ENCODE measurements at places on chromosomes 12 and 14.

DNA sequence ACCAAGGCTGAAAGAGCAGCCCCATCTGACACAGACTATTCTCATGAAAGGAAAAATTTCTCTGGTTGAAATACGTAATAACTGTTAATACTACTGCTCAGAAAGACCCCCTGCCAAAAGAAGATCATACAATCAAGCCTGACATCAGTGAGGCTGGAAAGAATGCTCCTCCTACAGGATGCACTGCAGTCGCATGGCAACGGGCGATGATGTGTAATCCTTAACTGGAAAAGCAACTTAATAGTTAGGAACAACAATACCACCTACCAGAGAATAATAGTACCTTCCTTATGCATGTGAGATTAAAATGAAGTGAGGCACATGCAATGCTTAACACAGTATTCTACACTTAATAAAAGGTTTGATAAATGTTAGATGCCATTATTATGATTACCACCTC is 1.2 kb upstream of the GOLGA5 start:
- no peak for DNase-seq

- no peak for DNase-seq
Observed at GRCh38 chr14:54102051-54102456, 145.4 kb upstream of the BMP4 start.

GRCh38 chr12:8088574-8088973 is 6.5 kb downstream of the NECAP1 start:
- no peak for DNase-seq

GRCh38 chr12:27220055-27220987 is 23.8 kb upstream of the STK38L start:
- no peak for DNase-seq

- no peak for DNase-seq
Observed at GRCh38 chr14:56276108-56276507, 157.9 kb downstream of the PELI2 start.

GRCh38 chr12:67757651-67758050 is 109.1 kb downstream of the DYRK2 start:
- no peak for DNase-seq

DNA sequence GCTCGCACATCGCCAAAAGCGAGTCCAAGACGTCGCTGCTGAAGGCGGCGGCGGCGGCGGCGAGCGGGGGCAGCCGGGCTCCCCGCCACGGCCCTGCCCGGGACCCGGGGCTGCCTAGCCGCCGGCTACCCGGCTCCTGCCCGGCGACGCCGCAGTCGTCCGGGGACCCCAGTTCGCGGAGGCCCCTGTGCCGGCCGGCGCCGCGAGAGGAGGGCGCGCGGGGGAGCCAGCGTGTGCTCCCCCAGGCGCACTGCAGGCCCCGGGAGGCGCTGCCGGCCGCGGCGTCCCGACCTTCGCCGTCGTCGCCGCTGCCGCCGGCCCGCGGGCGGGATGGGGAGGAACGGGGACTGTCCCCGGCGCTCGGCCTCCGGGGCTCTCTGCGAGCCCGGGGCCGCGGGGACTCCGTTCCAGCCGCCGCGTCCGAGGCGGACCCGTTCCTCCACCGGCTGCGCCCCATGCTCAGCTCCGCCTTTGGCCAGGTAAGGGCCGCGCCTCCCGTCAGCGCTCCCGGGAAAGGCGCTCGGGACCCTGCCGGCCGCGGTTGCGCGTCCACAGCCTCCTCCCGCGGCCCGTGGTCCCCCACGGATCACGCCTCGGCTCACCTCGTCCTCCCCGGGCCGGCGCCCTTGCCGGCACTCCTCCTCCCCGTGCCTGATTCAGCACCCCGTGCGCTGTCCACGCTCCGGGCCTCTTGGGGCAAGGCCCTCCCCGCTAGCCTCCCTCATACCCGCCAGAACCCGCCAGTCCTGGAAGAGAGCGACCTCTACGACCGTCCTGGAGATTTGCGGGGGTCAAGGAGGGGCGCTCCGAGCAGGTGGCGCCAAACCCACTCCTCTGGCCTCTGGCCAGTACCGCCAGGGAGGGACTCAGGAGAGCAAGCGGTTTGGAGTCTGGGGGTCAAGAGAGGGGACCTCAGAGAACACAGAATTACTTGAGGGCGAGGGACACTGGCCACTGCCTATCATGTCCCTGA is 721 bp downstream of the CABP1 start:
- peak; percentile 71 for DNase-seq

DNA sequence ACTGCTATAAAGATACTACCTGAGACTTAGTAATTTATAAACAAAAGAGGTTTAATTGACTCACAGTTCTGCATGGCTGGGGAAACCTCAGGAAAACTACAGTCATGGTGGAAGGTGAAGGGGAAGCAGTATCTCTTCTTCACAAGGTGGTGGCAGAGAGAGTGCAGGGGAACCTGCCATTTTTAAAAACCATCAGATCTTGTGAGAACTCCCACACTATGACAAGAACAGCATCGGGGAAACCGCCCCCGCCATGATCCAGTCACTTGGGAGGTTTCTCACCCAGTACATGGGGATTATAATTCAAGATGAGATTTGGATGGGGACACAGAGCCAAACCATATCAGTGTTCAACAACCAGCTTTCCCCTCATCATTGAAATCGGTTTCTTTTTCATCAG is 49.9 kb downstream of the AEBP2 start:
- no peak for DNase-seq

DNA sequence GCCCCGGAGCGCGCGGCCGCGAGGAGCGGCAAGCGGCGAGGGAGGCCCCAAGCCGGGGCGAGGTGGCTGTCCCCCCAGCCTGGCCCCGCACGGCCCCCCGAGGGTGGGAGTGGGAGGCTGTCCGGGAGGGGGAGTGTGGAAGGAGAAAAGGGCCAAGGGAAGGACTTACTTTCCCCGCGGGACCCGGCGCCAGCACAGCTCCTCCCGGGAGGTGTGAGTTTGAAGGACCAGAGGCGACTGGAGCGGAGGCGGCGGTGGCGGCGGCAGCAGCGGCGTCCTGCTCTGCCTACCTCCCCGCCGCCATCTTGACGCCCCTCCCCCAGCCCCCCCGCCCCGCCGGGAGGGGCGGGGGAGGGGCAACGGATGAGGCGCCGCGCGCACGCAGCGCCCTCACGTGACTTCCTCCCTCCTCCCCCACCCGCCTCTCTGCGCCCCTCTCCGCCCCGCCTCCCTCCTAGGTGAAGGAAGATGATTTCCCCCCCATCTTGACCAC is at the start of gene SBNO1:
TSS of gene SBNO1 (minus strand) at position 316 of the 493 bp plus-strand sequence. CDS start 14,406 bp downstream, outside the sequence.
- DNase-seq, result peak; percentile 96

- no peak for DNase-seq
Observed at GRCh38 chr14:49092345-49092744, 493.8 kb downstream of the RPS29 start.

DNA sequence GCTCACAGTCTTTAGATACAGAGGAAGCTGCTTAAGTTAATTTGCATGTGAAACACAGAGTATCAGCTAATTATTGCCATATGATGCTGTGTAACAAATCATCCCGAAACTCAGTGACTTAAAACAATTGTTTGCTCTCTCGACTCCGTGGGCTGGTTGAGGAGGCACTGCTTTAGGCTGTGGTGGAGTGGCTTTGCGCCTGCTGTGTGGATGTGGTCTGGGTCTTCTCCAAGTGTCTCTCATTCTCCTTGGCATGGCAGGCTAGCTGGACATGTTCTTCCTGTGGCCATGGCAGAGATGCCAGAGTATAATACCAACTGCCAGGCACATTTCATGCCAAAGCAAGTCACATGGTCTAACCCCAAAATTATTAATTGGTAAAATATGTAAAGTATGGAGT is 40.9 kb downstream of the PELI2 start:
- DNase-seq, result no peak

GRCh38 chr12:77007476-77007875 is 57.9 kb downstream of the E2F7 start:
- no peak for DNase-seq

DNA sequence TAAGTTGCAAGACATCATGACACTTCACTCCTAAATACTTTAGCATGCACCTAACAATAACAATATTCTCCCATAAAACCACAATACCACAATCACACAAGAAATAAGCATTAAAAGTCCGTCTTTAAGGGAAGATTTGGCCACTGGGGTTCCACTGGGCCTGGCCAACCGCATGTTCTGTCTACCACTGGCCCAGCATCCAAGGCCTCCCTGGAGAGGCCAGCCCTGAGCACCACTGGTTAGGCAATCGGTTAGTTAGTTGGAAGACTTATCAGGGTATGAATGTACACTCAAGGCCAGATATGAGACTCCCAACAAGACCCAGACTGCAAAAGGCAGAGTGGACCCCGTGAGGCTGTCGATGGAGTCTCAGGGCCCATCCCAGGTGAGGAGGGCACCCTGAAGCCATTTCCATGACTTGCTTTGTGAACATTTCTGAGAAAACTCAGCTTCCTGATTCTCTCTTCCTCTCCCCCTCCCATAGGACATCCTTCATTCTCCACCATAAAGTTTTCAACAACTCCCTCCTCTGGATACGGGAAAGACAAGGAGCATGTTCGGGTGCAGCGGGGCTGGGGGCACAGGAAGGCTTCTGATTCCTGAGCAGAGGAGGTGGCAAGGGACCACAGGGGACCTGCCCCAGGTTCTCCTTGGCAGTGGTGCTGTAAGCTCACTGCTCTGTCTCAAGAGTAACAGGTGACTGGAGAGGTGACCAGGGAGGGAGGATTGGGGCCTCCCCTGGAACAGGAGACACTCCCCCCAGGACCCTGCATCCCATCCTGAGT is 5.9 kb downstream of the PXN start:
- DNase-seq, result no peak

DNA sequence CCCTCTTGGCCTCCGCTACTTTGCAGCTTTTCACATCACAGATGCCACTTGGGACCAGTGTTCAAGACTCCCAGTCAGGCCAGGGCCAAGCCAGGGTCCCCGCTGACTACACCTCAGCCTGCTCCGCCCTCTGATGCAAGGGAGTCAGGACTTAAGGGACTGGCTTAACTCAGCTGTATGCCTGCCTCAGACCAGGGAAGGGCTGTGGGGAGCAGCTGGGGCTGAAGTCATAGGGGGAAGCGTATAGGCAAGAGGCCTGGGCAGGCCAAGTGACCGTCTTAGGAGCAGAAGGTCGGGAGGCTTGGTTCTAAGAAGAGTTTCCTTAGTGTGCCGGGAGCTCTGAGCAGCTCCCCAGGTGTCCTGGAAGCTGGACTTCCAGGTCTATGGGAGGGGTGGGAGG is 21.9 kb downstream of the KDM2B start:
- no peak for DNase-seq

GRCh38 chr14:69818758-69819191 is 21.7 kb upstream of the SLC10A1 start:
- peak; percentile 49 for DNase-seq
